ENCODE measurements at places on chromosomes 6 and 20.

- DNase-seq = no peak
Measured at GRCh38 chr6:43887906-43888683, 118.1 kb downstream of the VEGFA start.

GRCh38 chr6:16199804-16200203 lies 38.6 kb upstream of the GMPR start:
- no peak for DNase-seq

DNA sequence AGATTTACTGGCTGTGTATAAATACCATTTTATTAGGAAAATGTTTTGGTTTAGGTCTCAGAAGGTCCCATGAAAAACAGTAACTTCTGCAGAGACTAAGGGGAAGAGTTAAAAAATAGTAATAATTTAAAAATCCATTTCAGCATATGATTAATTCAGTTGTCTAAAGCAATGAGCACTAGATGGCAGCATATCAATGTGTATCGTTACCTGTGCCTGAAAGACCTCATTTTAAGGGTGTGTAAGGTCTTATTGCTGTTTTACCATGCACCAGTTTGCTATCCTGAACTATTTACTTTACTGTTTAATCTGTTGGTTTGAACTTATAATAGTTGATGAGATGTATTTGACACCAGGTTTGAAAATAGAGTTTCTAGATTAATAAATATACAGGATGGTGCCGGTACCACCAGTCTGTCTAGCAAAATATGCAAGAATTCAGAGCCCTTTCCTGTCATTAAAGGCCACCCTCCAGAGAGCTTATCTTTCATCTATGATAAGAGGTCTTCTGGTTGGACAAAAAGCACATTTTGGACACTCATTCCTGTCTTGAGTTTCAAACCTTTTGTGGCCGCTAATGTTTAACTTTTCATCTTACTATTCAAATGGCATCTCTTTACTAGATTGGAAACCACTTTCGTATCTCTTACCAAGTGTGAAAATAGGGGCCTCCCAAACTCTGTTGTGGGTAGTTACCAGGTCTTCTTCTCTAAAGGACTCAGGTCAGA lies 8.9 kb upstream of the AHI1 start:
- DNase-seq = no peak

DNA sequence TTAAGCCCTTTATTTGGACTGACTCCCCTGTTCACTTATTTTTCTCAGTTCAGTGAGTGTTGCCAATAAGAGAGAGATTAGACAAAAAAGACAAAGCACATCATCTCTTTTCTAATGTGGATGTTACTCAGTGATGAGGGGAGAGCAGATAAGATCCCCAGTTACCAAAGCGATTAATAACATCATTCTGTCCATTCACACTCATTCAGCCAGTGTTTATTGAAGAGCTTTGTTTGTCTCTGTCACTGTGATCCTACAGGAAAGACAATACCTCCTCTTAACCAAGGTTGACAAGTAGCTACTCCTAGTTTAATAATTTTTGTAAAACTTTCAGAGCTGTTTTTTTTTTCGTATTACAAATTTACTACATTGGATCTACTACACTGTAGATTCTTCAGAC lies 163.0 kb downstream of the EYA4 start:
- DNase-seq = no peak

DNA sequence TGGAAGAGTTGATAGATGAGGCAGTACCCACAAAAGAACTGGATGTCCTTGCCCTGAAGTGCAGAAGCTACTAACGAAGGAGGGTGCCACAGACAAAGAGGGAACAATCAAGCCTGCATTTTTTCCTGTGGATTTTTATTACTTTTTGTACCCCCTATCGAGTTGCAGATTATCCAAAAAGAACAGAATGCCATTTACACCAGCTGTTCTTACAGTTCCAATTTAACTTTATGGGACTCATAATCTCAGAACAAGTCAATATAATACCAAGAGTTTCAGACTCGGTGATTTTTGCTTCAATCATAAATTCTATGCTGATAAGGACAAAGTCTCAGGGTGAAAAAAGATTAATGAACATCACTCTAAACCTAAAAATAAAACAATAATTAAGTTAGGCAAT lies 4.0 kb upstream of the CNKSR3 start:
- DNase-seq = no peak

DNA sequence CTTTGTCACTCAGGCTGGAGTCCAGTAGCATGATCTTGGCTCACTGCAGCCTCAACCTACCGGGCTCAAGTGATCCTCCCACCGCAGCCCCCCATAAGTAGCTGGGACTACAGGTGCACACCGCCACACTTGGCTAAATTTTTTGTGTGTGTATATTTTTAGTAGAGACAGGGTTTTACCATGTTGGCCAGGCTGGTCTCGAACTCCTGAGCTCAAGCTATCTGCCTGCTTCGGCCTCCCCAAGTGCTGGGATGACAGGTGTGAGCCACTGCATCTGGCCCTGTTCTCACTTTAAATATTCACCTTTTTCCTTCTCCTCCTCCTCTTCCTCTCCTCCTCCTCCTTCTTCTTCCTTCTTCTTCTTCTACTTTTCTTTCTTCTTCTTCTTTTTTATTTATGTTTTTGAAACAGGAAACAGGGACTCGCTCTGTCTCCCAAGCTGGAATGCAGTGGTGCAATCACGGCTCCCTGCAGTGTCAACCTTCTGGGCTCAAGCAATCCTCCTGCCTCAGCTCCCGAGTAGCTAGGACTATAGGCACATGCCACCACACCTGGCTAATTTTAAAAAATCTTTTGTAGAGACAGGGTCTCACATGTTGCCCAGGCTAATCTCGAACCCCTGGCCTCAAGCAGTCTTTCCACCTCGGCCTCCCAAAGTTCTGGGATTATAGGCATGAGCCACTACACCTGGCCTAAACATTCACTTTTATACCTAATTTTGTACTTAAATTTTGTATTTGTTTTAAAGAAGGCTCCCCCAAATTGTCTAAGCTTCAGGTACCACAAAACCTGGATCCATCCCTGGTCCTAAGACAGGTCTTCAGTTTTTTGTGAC lies 47.2 kb upstream of the NCOA3 start:
- no peak for DNase-seq

DNA sequence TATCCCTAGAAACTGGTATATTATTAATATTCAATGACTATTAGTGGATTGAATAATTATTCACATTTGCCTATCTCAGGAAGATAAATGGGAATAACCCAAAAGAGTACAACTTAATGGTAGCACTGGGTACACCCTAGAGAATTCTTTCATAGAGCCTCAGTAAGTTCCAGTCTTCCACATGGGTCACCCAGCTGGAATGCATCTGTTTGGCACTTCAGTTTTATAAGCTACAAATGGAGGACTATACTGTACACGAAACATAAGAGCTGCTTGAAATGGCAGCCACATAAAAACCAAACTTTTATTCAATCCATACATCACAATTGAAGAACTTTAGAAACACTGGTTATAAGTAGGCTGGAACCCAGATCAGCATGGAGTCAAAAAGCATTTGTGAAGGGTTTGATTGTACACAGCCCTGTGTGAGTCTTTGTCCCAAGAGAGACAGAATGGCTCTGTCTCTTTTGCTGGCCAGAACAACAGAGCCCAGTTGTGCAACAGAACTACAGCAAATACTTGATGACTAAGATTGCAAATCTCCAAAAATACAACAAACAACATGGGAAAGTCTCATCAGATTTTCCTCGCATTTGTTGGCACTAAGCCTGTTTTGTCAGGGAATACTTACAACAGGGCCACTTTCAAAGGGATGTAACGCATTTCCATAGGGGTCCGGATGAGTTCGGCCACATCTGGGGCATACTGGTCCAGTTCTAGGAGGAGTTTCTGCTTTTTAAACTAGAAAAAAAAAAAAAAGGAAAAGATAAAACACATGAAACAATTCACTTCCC lies 39.5 kb downstream of the PIGU start:
- no peak for DNase-seq
